ENCODE measurements at places on chromosomes 5 and 9.

DNA sequence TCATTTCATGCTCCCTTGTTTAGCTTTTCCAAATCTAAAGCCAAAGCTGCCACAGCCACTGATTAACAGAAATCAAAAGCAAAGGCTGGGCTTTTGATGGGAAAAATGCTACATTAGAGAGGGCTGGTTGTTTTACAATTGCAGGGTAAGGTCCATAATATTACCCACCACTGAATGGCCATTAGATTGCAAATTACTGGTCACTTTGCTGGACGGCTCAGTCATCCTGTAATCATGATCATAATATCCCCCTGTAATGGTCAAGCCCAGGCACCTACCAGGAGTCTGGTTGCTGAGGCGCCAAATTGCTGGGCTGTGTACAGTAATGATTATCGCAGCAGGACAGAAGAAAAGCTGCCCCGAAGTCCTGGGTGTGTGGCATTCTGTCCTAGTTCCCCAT, 286.5 kb downstream of the ZSWIM6 start:
- no peak overlapping the region for H3K4me3 ChIP-seq
- DNase-seq = no peak
- peaks cover 13% of the 10 kb centered on the region for H3K27me3 ChIP-seq
- no peaks in the 10 kb centered on the region for H3K4me1 ChIP-seq

DNA sequence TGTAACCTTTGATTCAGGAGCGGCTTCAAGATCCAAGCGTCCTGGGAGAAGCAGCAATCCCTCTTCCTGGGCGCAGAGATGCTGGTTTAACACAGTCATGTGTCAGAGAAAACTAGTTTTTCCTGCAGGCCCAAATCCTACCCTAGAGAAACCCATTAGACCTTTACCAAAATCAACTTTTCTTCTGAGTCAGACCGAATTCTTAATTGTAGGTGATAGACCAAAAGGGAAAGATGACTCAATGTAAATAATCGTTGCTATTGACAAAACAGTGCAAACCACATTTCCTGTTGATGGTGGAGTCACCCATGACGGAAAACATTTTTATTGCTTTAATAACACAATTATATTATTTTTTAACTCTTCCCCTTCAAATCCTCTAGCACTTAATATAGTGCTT, 40.1 kb downstream of the SLC1A1 start:
- H3K36me3 ChIP-seq = no peaks in the 10 kb centered on the region
- no peak overlapping the region for H3K4me3 ChIP-seq
- H3K4me1 ChIP-seq = no peaks in the 10 kb centered on the region
- no peak for DNase-seq
- H3K27me3 ChIP-seq = no peaks in the 10 kb centered on the region

GRCh38 chr5:82975812-82976211, 101.4 kb downstream of the TMEM167A start:
- H3K27ac ChIP-seq = no peak overlapping the region
- no peak overlapping the region for H3K4me3 ChIP-seq
- no peaks in the 10 kb centered on the region for H3K27me3 ChIP-seq

GRCh38 chr9:2012347-2012746, 2.8 kb upstream of the SMARCA2 start:
- H3K27me3 ChIP-seq = no peaks in the 10 kb centered on the region
- no peak overlapping the region for H3K27ac ChIP-seq
- peaks cover 7% of the 10 kb centered on the region for H3K4me1 ChIP-seq
- DNase-seq = no peak
- no peak overlapping the region for H3K4me3 ChIP-seq
- H3K36me3 ChIP-seq = no peaks in the 10 kb centered on the region

DNA sequence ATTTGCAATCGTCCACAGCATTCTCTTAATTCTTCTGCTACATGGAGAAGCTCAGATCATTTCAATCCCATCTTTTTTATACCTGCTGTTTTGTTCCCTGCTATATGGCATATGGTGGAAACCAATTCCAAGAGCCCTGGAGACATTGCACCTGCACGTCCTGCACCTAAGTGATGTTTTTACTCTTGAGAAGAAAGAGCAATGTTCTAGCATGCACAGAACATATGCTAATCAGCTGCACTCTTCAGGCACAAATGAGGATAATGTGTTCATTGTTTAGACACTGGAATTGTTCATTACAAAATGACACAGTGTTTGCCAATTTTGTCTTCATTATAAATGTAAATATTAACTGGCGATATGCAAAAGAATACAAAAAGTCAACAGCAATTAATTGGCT, 935.8 kb downstream of the TLE4 start:
- no peak overlapping the region for H3K4me3 ChIP-seq
- no peaks in the 10 kb centered on the region for H3K36me3 ChIP-seq
- no peak overlapping the region for H3K27ac ChIP-seq
- no peak for DNase-seq
- no peaks in the 10 kb centered on the region for H3K27me3 ChIP-seq
- H3K4me1 ChIP-seq = no peaks in the 10 kb centered on the region

DNA sequence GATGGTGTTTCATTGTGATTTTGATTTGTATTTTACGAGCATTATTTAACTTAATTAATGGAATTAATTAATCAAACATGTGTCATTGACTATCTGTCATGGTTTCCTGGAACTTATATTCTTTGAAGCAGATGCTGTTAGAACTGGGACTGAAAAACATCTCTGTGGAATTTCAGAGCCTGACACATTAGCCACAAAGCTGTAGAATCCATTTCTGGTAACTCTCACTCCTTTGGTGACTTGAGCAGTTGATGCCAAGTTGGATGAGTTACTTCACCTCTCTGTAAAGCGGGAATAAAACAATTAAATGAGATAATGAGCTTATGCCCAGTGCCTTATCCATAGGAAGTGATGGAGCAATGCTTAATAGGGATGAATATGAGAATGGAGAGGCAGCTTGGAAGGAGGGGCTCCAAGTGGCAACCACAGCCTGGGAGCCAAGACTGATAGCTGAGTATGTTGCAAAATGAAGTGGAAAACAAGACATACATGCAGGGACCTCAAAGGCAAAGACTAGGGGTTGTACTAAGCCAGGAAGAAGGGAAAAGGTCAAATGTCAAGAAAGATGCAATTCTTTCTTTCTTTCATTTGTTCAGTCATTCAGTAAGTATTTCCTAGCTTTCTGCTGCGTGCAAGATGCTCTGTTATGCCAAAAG, 23.1 kb upstream of the ADRA1B start:
- H3K4me1 ChIP-seq = no peaks in the 10 kb centered on the region
- H3K27ac ChIP-seq = no peak overlapping the region
- peaks cover 5% of the 10 kb centered on the region for H3K27me3 ChIP-seq
- no peak overlapping the region for H3K4me3 ChIP-seq
- H3K36me3 ChIP-seq = no peaks in the 10 kb centered on the region
- no peak for DNase-seq

GRCh38 chr9:106333481-106333880, 529.5 kb upstream of the ZNF462 start:
- DNase-seq = no peak
- H3K36me3 ChIP-seq = no peaks in the 10 kb centered on the region

GRCh38 chr9:132002643-132003318, 76.9 kb downstream of the MED27 start:
- no peaks in the 10 kb centered on the region for H3K27me3 ChIP-seq
- no peak overlapping the region for H3K4me3 ChIP-seq
- H3K36me3 ChIP-seq = no peaks in the 10 kb centered on the region
- H3K4me1 ChIP-seq = peaks cover 4% of the 10 kb centered on the region
- H3K27ac ChIP-seq = no peak overlapping the region
- DNase-seq = no peak

GRCh38 chr9:89639367-89639795, 34.6 kb downstream of the GADD45G start:
- no peaks in the 10 kb centered on the region for H3K4me1 ChIP-seq
- H3K36me3 ChIP-seq = no peaks in the 10 kb centered on the region
- no peak for DNase-seq
- peaks cover 10% of the 10 kb centered on the region for H3K27me3 ChIP-seq
- H3K27ac ChIP-seq = no peak overlapping the region
- no peak overlapping the region for H3K4me3 ChIP-seq

- H3K27ac ChIP-seq = no peak overlapping the region
- no peaks in the 10 kb centered on the region for H3K36me3 ChIP-seq
- H3K4me3 ChIP-seq = no peak overlapping the region
Measured at GRCh38 chr5:171634511-171634910, 151.1 kb upstream of the SMIM23 start.

DNA sequence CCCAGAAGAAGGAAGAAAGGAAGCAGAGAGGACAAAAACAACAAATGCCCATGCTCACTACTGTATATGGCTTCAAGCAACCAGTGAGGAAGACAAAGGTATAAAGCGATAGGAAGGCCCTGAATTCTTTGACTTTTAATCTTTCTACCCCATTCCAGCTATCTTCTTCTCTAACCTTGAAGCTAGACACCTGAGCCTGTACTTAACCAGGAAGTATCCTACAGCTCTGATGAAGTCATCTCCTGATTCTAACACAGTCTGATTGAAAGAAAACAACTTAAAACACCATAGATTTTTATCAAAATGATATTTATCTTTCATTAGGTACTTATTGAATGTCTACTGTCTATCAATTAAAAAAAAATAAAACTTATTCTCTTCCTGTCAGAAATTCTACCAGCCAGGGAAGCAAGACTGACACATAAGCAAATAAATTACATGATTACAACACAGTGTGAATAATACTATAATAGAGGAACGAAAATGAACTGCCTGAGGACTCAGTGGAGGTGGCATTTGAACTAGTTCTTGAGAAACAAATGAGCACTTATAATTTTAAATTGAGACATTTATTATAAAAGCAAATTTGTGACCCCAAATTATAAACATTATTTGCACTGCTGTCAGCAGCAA, 123.3 kb upstream of the ELL2 start:
- no peak overlapping the region for H3K4me3 ChIP-seq
- no peaks in the 10 kb centered on the region for H3K4me1 ChIP-seq
- no peaks in the 10 kb centered on the region for H3K27me3 ChIP-seq
- DNase-seq = no peak
- H3K27ac ChIP-seq = no peak overlapping the region
- no peaks in the 10 kb centered on the region for H3K36me3 ChIP-seq

- DNase-seq = no peak
- no peak overlapping the region for H3K4me3 ChIP-seq
- H3K4me1 ChIP-seq = no peaks in the 10 kb centered on the region
Measured at GRCh38 chr5:159838551-159839222, 77.6 kb upstream of the ADRA1B start.

DNA sequence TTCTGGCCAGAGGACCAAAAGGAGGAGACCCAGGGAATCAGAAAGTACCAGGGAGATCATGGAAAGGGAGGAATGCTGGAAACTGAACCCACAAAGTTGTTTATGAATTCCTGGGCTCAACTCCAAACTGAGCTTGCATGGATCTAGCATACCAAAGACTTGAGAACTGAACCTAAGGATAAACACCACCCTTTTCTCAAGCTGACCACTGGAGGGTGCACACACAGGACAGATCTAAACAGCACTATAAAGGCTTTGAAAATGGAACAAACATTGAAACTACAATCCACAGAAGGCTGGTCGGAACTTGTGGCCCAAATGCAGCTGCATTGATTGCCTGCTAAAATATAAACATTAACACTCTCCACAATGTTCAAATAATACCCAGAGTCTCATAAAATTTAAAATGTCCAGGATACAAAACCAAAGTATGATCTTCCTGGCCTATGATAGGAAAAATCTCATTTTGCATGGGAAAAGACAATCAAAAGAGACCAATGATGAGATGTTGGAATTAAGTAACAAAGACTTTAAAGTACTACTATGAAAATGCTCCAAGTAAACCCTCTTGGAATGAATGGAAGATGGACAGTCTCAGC, 15.6 kb upstream of the IRF1 start:
- H3K27ac ChIP-seq = no peak overlapping the region

GRCh38 chr5:147782110-147783028, at the start of gene JAKMIP2:
Gene JAKMIP2 (minus strand): TSS chr5:147782728. CDS start chr5:147671806, 110,922 bp downstream.
- peak within 1 kb of the TSS; percentile 60 for H3K27ac ChIP-seq
- peaks cover 7% of the 10 kb centered on the region for H3K4me1 ChIP-seq
- H3K36me3 ChIP-seq = no peaks in the 10 kb centered on the region
- peaks cover 2% of the 10 kb centered on the region for H3K27me3 ChIP-seq

- DNase-seq = no peak
- no peak overlapping the region for H3K27ac ChIP-seq
- no peak overlapping the region for H3K4me3 ChIP-seq
- no peaks in the 10 kb centered on the region for H3K4me1 ChIP-seq
Measured at GRCh38 chr9:119967867-119968535, 598.8 kb upstream of the BRINP1 start.

GRCh38 chr9:112526973-112527372, 40.3 kb downstream of the KIAA1958 start:
- no peaks in the 10 kb centered on the region for H3K36me3 ChIP-seq
- H3K27ac ChIP-seq = no peak overlapping the region
- no peaks in the 10 kb centered on the region for H3K27me3 ChIP-seq
- no peak overlapping the region for H3K4me3 ChIP-seq
- DNase-seq = no peak
- H3K4me1 ChIP-seq = no peaks in the 10 kb centered on the region

DNA sequence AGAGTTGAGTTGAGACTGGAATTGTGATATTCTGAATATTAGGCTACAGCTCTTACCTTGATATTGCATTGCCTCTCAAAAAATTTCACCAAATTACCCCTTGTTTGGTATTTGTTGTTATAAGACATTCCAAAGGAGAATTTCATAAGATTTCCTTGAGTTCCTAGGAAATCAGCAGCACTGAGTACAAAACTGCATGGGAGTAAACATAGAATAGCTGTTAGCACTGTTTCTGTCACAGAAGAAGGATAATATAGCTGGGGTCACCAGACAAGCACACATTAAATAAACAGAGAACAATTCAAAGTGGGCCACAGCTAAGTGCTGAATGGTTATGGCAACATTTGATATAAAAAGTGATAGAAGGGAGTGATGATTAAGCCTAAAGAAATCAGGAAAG, 724.3 kb downstream of the PRELID2 start:
- no peak overlapping the region for H3K4me3 ChIP-seq
- no peaks in the 10 kb centered on the region for H3K4me1 ChIP-seq
- no peaks in the 10 kb centered on the region for H3K36me3 ChIP-seq
- no peaks in the 10 kb centered on the region for H3K27me3 ChIP-seq
- no peak overlapping the region for H3K27ac ChIP-seq

DNA sequence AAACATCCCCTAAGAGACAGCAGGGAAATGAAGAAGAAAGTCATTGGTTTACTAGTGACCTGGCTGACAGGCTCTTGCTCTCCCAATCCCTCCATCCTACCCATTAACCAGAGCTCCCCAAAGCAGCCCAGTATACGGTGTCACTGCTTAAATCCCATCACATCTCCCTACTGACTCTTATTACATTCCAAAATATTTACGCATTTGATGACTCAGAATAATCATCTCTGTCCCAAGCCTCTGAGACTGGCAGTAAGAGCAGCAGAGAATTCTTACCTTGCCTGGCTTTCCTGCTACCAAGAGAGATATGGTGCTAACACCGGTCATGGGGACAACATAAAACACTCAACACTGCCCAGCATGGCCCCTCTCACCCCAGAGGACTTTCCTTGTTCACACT, 20.2 kb upstream of the WHRN start:
- DNase-seq = no peak
- H3K4me1 ChIP-seq = no peaks in the 10 kb centered on the region
- no peak overlapping the region for H3K27ac ChIP-seq
- H3K27me3 ChIP-seq = no peaks in the 10 kb centered on the region

- no peak overlapping the region for H3K27ac ChIP-seq
- H3K4me3 ChIP-seq = no peak overlapping the region
- H3K4me1 ChIP-seq = no peaks in the 10 kb centered on the region
- no peaks in the 10 kb centered on the region for H3K36me3 ChIP-seq
Measured at GRCh38 chr5:171657473-171657872, 128.1 kb upstream of the SMIM23 start.

GRCh38 chr9:135692410-135692809, 6.9 kb downstream of the SOHLH1 start:
- no peak overlapping the region for H3K4me3 ChIP-seq
- no peaks in the 10 kb centered on the region for H3K36me3 ChIP-seq
- H3K27ac ChIP-seq = no peak overlapping the region

- no peaks in the 10 kb centered on the region for H3K36me3 ChIP-seq
- DNase-seq = no peak
- H3K4me1 ChIP-seq = no peaks in the 10 kb centered on the region
Measured at GRCh38 chr9:74645007-74645639, 148.0 kb downstream of the RORB start.
